Fibroblast of lung (primary cell): ENCODE measurements at places on chromosomes 1 and 21. TPM values are rescaled to one million over a fixed set of nuclear protein-coding genes. Genes with fewer than 3 reads are reported as not detected.

GRCh38 chr1:241962153-241962552 lies 4.6 kb downstream of the BECN2 start:
- no peaks in the 10 kb centered on the region for H3K4me1 ChIP-seq
- H3K27ac ChIP-seq, result no peak overlapping the region
- no peaks in the 10 kb centered on the region for H3K36me3 ChIP-seq
- no peak overlapping the region for H3K4me3 ChIP-seq

DNA sequence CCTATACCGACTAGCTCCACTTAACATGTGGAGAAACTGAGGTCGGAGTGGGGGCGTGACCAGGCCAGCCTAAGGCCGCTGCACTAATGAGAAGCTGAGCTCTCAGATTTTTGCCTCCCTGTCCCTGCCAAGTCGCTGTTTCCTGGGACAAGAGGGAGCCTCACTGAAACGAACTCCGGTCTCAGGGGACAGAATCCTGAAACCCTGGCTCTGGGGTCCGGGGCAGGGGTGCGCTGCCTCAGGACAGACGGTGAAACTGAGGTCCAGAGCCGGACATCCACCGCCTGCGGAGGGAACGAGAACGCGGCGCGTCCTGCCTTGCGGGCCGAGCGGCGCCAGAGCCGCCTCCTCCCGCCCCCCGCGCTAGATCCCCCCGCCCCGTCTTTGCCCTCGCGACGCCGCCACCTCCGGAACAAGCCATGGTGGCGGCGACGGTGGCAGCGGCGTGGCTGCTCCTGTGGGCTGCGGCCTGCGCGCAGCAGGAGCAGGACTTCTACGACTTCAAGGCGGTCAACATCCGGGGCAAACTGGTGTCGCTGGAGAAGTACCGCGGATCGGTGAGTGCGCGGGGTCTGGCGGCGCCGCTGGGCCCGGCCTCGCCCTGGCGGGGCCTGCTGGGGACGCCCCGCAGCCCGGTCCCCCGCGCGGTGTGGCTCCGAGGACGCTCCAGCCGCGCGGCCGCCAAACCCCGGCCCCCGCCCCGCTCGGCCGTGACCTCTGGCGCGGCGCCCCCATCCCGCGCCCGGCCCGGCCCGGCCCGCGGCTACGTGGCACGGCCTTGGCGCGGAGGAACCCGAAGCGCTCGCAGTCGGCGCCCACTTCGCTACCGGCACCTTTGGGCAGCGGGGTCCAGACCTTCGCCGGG lies at the start of gene GPX7:
Gene GPX7 (plus strand): TSS at position 381 of the 865 bp plus-strand sequence. CDS start 39 bp downstream, at position 420.
- H3K36me3 ChIP-seq, result no peaks in the 10 kb centered on the region
- peak within 1 kb of the TSS; percentile 46 for H3K27ac ChIP-seq
- H3K4me1 ChIP-seq, result peaks cover 6% of the 10 kb centered on the region

- DNase-seq, result peak; percentile 48
- H3K4me1 ChIP-seq, result no peaks in the 10 kb centered on the region
- H3K36me3 ChIP-seq, result no peaks in the 10 kb centered on the region
- no peak overlapping the region for H3K4me3 ChIP-seq
- peaks cover 2% of the 10 kb centered on the region for H3K27me3 ChIP-seq
These were observed 25.6 kb downstream of the NR5A2 start for GRCh38 chr1:200053091-200053490.

GRCh38 chr1:219324629-219325367 lies 151.1 kb downstream of the LYPLAL1 start:
- H3K27ac ChIP-seq, result peak overlapping the region; percentile 58
- H3K36me3 ChIP-seq, result no peaks in the 10 kb centered on the region

GRCh38 chr1:67748630-67749029 lies 63.6 kb downstream of the GADD45A start:
- peaks cover 1% of the 10 kb centered on the region for H3K36me3 ChIP-seq
- H3K27ac ChIP-seq, result peak overlapping the region; percentile 74
- no peak overlapping the region for H3K4me3 ChIP-seq
- DNase-seq, result peak; percentile 75
- no peaks in the 10 kb centered on the region for H3K27me3 ChIP-seq
- H3K4me1 ChIP-seq, result peaks cover 31% of the 10 kb centered on the region

DNA sequence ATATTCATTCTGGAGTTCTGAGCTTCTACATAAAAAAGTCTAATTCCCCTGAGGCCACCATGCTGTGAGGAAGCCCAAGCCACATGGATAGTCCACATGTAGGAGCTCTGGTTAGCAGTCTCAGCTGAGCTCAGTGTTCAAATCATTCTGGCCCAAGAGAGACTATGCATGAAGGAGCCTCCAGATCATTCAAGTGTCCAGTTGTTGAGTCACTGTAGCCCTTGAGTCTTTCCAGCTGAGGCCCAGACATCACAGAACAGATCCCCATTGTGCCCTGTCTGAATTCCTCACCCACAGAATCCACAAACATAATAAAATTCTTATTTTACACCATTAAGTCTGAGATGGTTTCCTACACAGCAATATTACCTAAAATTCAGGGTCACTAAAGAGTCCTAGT lies 107.0 kb upstream of the NGF start:
- no peaks in the 10 kb centered on the region for H3K36me3 ChIP-seq
- H3K4me3 ChIP-seq, result no peak overlapping the region
- DNase-seq, result no peak
- H3K27ac ChIP-seq, result no peak overlapping the region

DNA sequence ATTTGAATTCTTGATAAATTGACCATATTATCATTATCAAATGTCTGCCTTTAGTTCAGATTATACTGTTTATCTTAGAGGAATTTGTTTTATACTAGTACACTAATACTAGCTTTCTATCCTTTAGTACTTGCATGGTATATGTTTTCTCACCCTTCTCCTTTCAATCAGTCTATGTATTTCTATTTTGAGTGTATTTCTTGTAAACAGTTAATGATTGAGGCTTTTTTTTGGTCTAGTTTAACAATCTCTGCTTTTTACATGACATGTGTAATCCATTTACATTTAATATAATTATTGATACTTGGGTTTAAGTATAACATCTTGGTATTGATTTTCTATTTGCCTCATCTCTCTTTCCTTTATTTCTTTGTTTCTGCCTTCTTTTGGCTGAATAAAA lies 224.9 kb downstream of the CENPF start:
- H3K4me3 ChIP-seq, result no peak overlapping the region
- DNase-seq, result no peak
- H3K27ac ChIP-seq, result no peak overlapping the region
- no peaks in the 10 kb centered on the region for H3K4me1 ChIP-seq
- no peaks in the 10 kb centered on the region for H3K27me3 ChIP-seq

GRCh38 chr1:2274929-2275475 lies 46.9 kb downstream of the SKI start:
- no peak for DNase-seq
- H3K27me3 ChIP-seq, result no peaks in the 10 kb centered on the region
- no peak overlapping the region for H3K4me3 ChIP-seq
- H3K4me1 ChIP-seq, result peaks cover 48% of the 10 kb centered on the region
- H3K27ac ChIP-seq, result peak overlapping the region; percentile 34
- peaks cover 6% of the 10 kb centered on the region for H3K36me3 ChIP-seq

GRCh38 chr1:114458237-114458777 lies 52.7 kb downstream of the TRIM33 start:
- H3K27ac ChIP-seq, result no peak overlapping the region
- no peaks in the 10 kb centered on the region for H3K4me1 ChIP-seq
- no peaks in the 10 kb centered on the region for H3K27me3 ChIP-seq
- H3K36me3 ChIP-seq, result no peaks in the 10 kb centered on the region

DNA sequence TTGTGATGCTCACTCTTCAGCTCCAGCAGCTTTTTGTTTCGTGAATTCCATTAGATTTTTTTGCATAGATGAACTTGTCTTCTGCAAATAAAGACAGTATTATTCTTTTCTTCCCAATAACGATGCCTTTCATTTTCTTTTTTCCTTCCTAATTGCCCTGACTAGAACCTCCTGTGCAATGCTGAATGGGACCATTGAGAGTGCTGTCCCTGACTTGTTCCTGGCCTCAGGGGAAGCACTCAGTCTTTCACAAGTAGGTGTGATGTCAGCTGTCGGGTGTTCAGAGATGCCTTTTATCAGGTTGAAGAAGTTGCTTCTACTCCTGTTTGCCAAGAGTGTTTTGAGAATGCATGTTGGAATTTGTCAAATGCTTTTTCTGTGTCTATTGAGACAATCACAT lies 64.3 kb upstream of the ADARB1 start:
- peaks cover 12% of the 10 kb centered on the region for H3K4me1 ChIP-seq
- no peak overlapping the region for H3K4me3 ChIP-seq
- no peaks in the 10 kb centered on the region for H3K36me3 ChIP-seq
- no peak overlapping the region for H3K27ac ChIP-seq
- DNase-seq, result no peak

GRCh38 chr1:52632732-52633290 lies at the start of gene SHISAL2A:
TSS of gene SHISAL2A (plus strand) at chr1:52633168. CDS start at chr1:52633494, 326 bp downstream.
- H3K4me3 ChIP-seq, result no peak within 1 kb of the TSS
- DNase-seq, result peak; percentile 43
- H3K36me3 ChIP-seq, result no peaks in the 10 kb centered on the region

DNA sequence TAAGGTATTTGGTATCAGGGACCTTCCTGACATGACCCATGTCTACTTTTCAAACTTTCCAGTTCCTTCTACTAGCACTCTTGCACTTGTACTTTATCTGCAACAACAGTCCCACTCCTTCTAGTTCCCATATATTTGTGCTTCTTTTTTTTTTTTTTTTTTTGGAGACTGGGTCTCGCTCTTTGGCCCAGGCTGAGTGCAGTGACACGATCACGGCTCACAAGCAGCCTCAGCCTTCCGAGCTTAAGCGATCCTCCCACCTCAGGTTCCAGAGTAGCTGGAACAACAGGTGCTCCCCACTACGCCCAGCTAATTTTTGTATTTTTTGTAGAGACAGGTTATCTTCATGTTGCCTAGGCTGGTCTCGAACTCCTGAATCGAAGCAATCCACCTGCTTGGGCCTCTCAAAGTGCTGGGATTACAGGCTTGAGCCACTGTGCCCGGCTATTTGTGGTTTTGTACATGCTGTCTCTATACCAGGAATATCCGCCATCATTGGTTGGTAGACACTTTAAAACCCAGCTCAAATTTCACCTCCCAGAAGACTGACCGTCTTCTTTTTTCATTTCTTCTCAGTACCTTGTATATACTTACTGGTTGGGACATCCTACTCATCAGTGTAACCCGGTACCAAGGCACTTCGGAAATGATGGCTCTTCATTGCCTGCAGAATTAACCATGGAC lies 1.1 kb downstream of the ZMYM1 start:
- H3K27ac ChIP-seq, result peak overlapping the region; percentile 20
- H3K27me3 ChIP-seq, result no peaks in the 10 kb centered on the region
- no peak for DNase-seq
- H3K36me3 ChIP-seq, result no peaks in the 10 kb centered on the region
- peak overlapping the region; percentile 63 for H3K4me3 ChIP-seq
- peaks cover 4% of the 10 kb centered on the region for H3K4me1 ChIP-seq

DNA sequence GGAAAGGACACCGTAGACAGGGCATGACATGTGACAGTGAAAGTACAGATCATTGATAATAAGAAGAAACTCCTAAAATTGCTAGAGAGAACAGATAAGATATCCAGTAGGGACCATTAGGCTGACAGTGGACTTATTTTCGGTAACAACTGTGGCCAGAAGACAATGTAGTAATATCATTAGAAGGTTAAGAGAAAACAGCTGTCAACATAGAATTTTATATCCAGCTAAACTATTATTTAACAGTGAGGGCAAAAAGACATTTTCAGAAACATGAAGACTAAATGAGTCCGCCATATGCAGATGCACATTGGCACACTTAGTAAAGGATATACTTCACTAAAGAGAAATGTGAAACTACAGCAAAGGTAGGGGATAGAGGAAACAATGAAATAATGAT lies 95.4 kb upstream of the GUCA2B start:
- no peaks in the 10 kb centered on the region for H3K4me1 ChIP-seq
- no peak for DNase-seq
- no peak overlapping the region for H3K4me3 ChIP-seq

GRCh38 chr1:201766131-201766866 lies 62.7 kb upstream of the IPO9 start:
- no peaks in the 10 kb centered on the region for H3K27me3 ChIP-seq
- DNase-seq, result peak; percentile 96
- no peak overlapping the region for H3K27ac ChIP-seq
- H3K4me3 ChIP-seq, result no peak overlapping the region

- H3K4me1 ChIP-seq, result peaks cover 6% of the 10 kb centered on the region
- no peak overlapping the region for H3K4me3 ChIP-seq
- H3K27ac ChIP-seq, result no peak overlapping the region
- peak; percentile 44 for DNase-seq
- no peaks in the 10 kb centered on the region for H3K27me3 ChIP-seq
- no peaks in the 10 kb centered on the region for H3K36me3 ChIP-seq
These were observed 40.2 kb upstream of the SGIP1 start for GRCh38 chr1:66493731-66494130.

- no peaks in the 10 kb centered on the region for H3K4me1 ChIP-seq
- H3K27ac ChIP-seq, result no peak overlapping the region
- peak; percentile 71 for DNase-seq
- H3K36me3 ChIP-seq, result no peaks in the 10 kb centered on the region
These were observed 56.0 kb downstream of the TTLL7 start for GRCh38 chr1:83942914-83943313.

- DNase-seq, result no peak
- H3K4me1 ChIP-seq, result no peaks in the 10 kb centered on the region
- H3K27me3 ChIP-seq, result no peaks in the 10 kb centered on the region
- H3K27ac ChIP-seq, result no peak overlapping the region
- no peaks in the 10 kb centered on the region for H3K36me3 ChIP-seq
These were observed 3.5 kb upstream of the CLEC20A start for GRCh38 chr1:178500091-178500770.

DNA sequence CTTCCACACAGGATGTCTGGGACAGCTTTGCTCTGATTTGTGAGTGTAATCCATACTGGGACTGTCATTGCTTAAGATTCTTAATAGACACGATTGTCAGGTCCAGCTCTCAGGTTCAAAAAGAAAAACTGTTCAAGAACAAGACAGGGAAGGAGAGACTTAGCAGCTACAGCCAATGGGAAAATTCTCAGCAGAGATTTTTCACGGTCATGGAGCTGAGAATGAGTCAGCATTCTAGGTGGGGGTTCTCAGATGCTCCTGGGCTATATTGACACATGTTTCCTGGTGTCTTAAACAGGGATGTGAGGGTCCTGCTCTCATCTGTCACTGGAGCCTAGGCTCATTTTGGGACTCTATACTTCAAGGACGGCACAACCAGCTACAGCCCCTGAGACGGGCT lies 318.3 kb downstream of the RRAGC start:
- no peak for DNase-seq
- H3K27ac ChIP-seq, result no peak overlapping the region
- H3K36me3 ChIP-seq, result no peaks in the 10 kb centered on the region
- H3K4me1 ChIP-seq, result no peaks in the 10 kb centered on the region

DNA sequence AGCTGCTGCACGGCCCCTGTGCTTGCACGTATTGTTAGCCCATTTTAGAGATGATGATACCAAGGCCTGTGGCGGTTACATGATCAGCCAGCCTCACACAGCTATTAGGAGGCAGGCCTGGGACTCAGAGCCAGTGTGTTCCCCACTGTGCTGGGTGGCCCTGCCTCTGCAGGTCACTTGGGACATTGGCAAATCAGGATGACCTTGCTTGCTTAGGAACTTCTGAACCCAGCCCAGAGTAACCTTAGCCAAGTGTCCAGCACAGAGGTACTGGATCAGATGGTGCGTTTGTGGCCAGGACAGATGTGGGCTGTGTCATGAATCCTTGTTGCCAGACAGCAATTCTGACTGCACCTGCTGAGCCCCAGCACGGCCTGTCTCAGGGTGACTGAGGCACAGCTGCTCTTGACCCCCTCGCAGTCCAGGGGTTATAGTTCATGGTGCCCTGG lies 28.1 kb downstream of the LDLRAP1 start:
- H3K27ac ChIP-seq, result no peak overlapping the region
- no peak overlapping the region for H3K4me3 ChIP-seq
- no peaks in the 10 kb centered on the region for H3K36me3 ChIP-seq
- peaks cover 26% of the 10 kb centered on the region for H3K4me1 ChIP-seq
- H3K27me3 ChIP-seq, result no peaks in the 10 kb centered on the region
- no peak for DNase-seq

Gene OSCP1
- 8.7 and 10.7 TPM in 2 replicates for total RNA-seq

Gene RHOC
- 386 and 484 TPM in 2 replicates for total RNA-seq

Gene TRIM67
- under 0.01 and 0.17 TPM in 2 replicates for total RNA-seq

Gene CRABP2
- total RNA-seq, result 33.4 and 70.4 TPM in 2 replicates

Gene HYI
- 30.8 and 36.5 TPM in 2 replicates for total RNA-seq

Gene KIF26B
- 6.1 and 6.9 TPM in 2 replicates for total RNA-seq

Gene PRDM2
- total RNA-seq, result 7.2 and 9.1 TPM in 2 replicates

Gene CLDN19
- total RNA-seq, result not detected in 2 replicates

Gene KCNJ9
- under 0.01 TPM in 2 replicates for total RNA-seq
